ENCODE measurements at places on chromosomes 12 and 14. TPM values are rescaled to one million over a fixed set of nuclear protein-coding genes. Genes with fewer than 3 reads are reported as not detected.

The PPP1R1A gene
- not detected for total RNA-seq

The PPM1H gene
- total RNA-seq: 55.9 TPM

The ORMDL2 gene
- 31.4 TPM for total RNA-seq

The SERPINA4 gene
- total RNA-seq: not detected

The GLI1 gene
- total RNA-seq: 8.3 TPM

The APOLD1 gene
- 8.1 TPM for total RNA-seq

The HEBP1 gene
- total RNA-seq: 39.7 TPM

The OR6C4 gene
- not detected for total RNA-seq

The TMEM19 gene
- 25.7 TPM for total RNA-seq

The TAS2R43 gene
- 0.22 TPM for total RNA-seq

The APPL2 gene
- 47.5 TPM for total RNA-seq

The CAPS2 gene
- total RNA-seq: 2.4 TPM

The DAO gene
- total RNA-seq: not detected

The SIRT4 gene
- total RNA-seq: 2.4 TPM

The TTC8 gene
- 27.2 TPM for total RNA-seq

The LRP1 gene
- 463 TPM for total RNA-seq

The TPPP2 gene
- not detected for total RNA-seq

The AKAP6 gene
- 4.3 TPM for total RNA-seq

The ANG gene
- 7.3 TPM for total RNA-seq

The SYCP3 gene
- total RNA-seq: not detected

The CEP290 gene
- total RNA-seq: 16.9 TPM

The ENO2 gene
- 22.2 TPM for total RNA-seq

The KRT86 gene
- total RNA-seq: 0.44 TPM

The ANKRD33 gene
- not detected for total RNA-seq

The ANO4 gene
- 6.5 TPM for total RNA-seq
